ENCODE measurements at places on chromosomes 1 and 21.

DNA sequence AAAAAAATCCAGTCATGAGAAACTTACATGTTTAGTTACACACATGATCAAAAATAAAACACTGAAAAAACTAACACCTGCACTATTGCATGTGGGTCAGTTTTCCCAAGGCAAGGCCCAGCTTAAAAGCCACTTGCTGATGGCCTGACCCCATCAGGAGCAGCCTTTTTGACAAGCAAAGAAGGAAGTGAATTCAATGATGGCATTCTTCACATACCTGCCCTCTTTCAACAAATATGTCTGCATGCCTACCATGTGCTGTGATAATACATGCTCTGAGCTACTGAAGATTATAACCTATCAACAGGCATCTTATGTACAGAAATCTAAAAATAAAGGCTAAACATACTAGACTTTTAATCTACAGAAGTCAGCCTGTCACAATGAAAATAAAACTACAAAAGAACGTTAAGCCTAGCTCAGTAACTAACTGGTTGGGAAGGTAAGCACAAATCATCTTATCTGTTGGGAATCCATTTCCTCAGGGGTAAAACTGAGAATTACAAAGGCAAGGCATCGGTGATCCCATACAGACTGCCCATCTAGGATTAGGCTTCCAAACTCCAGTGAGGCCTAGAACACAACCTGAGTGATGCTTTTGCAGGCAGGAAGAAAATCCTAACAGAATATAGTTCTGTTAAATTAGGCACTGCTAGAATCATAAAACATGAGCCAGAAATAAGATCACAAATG lies 14.5 kb downstream of the SORT1 start:
- no peak for DNase-seq

GRCh38 chr1:220631238-220631815 lies 58.8 kb upstream of the C1orf115 start:
- DNase-seq: no peak

GRCh38 chr1:108851567-108851966 lies 5.3 kb downstream of the AKNAD1 start:
- no peak for DNase-seq

DNA sequence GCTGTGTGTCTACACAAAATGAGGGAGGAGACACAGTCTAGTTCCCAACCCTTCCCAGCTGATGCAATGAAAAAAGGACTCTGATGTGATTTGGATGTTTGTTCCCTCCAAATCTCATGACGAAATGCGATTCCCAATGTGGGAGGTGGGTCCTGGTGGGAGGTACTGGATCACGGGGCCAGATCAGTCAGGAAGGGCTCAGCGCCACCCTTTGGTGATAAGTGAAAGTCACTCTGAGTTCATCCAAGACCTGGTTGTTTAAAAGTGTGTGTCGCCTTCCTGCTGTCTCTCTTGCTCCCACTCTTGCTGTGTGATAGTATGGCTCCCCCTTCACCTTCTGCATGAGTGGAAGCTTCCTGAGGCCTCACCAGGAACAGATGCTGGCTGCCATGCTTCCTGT lies 63.2 kb downstream of the GNG4 start:
- no peak for DNase-seq

- no peak for DNase-seq
These were observed 86.4 kb downstream of the RUNX1 start for GRCh38 chr21:34962586-34963222.

- no peak for DNase-seq
These were observed 83.8 kb downstream of the CAPZB start for GRCh38 chr1:19401535-19401889.

DNA sequence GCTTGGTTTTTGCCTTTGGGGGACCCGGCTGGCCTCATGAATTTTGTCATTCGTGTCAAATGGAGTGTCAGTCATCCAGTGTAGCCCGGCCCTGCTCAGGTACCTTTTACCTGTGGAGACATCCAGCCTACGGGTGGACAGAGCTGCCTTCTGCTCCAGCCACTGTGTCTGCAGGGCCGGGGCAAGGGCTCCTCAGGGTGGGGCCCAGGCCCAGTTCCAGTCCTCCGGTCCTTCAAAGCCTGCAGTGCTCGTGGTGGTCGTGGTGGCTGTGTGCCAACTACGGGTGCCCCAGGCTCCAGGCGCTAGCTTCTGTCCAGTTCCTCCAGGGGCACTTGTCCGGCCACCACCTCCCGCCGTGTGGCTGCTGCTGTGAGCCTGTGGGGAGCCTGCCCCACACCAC lies 54.8 kb downstream of the TRIM11 start:
- peak; percentile 10 for DNase-seq

DNA sequence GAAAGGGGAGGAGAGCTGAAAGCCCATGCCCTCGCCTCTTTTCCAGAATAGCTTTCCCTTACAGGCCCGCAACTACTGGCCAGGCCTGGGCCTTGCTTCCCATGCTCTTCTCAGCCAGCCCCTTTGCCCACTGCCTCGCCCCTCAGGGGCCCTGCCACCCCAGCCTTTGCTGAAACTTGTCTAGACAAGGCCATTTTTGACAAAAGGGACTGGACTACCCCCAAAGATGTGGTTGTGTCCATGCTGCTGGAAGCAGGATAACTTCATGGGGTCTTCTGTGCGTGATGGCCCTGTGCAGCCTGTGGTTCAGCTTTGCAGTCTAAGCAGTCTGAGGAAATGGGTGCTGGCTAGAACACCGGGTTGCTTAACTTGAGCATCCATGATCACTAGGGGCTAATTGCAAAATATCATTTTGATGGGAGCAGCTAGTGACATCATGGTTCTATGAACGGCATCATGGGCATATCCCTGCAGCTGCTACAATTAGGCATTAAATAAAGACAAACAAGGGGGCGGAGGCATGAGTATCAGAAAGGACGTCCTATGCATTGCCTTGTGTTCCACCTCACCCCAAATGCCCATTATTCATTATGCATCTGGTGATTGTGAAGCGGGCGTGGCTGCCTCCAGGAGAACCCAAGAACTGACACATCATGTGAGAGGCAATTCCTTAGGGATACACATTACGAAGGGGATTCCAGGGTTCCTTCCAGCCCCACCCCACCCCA lies 36.8 kb downstream of the NTPCR start:
- DNase-seq: no peak

GRCh38 chr1:205248793-205249601 lies 21.3 kb downstream of the TMCC2 start:
- DNase-seq: peak; percentile 78

GRCh38 chr1:160005070-160005469 lies 26.7 kb downstream of the PIGM start:
- no peak for DNase-seq

GRCh38 chr1:78072216-78072615 lies 26.4 kb downstream of the GIPC2 start:
- DNase-seq: no peak

- no peak for DNase-seq
These were observed 56.0 kb downstream of the CD247 start for GRCh38 chr1:167462341-167462740.

DNA sequence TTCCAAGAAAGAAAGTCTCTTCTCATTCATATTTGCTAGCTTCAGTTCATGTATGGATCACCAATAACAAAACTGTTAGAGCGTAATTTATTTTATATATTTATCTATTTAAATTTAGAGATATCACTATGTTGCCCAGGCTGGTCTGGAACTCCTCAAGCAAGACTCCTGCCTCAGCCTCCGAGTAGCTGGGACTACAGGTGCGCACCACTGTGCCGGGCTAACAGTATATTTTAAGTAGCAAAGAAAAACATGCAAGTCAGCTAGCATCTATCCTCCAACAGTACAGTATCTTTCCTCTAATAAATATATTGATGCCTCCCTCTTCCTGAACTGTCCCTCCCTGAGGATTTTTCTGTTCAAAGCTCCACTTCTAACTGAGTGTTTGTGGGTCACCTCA lies 21.5 kb downstream of the INPP5B start:
- DNase-seq: no peak

DNA sequence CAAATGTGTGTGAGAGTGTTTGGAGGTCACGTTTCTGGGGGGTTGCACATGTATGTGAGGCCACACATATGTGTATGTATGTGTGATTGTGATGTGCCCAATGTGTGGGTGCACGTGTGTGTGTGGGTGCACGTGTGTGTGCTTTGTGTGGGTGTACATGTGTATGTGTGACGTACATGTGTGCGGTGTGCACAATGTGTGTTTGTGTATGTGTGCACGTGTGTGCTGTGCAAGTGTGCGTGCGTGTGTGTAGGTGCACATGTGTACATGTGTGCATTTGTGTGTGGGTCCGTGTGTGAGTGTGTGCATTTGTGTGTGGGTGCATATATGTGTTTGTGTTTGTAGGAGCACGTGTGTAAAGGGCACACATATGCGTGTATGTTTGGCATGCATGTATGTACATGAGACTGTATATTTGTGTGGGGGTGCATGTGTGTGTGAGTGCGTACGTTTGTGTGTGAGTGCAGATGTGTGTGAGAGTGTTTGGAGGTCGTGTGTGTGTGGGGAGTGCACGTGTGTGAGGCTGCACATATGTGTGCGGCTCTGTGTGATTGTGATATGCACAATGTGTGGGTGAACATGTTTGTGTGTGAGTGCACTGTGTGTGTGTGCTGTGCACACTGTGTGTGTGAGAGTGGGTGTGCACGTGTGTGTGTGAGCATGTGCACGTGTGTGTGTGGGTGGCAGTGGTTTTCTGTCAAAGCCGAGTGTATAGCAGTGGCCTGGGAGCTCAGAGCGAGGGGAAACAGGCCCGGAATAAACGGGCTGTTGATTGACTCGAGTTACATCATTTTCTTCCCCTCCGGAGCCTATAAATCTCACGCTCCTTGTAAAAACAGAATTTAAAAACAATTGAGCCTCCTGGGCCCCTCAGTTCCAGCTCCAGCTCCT lies 132.7 kb upstream of the ARHGEF16 start:
- DNase-seq: no peak

GRCh38 chr1:29195881-29196291 lies 14.2 kb upstream of the SRSF4 start:
- no peak for DNase-seq

DNA sequence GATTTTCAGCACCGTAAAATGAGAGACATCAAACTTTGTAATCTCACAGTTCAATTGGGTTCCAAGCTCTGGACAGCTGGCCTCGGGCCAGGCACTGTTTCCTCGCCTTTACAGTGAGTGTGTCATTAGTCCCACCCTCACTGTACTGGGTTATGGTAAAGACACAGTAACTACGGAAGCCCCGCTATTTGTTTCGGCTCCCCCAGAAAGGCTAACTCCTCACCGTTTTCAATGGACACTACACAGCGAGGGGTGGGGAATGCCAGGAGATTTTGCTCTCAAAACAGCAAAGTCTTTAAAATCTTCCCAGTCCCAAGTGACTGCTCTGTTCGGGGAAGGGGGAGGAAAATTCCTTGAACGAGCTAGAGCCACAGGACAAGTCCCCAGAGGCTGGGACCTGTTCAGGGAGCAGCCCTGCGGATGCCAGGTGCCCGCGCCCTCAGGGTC lies 757 bp upstream of the SPSB1 start:
- DNase-seq: peak; percentile 79

DNA sequence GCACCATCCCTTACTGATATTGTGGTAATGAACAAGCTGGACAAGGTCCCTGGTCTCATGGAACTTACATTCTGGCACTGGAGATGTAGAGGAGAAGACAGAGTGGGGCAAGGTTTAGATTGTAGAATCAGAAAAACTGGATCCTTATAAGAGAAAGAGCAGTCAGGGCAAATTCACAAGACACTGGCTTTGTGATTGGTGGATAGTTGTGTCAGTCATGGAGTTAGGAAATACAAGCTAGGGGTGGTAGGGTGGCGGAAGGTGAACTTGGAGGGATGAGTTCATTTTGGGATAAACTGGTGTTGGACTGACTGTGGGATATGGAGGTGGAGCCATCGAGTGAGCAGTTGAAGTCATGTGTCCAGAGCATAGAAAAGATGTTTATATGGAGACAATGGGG lies 3.7 kb upstream of the TLR5 start:
- DNase-seq: no peak

GRCh38 chr1:43354936-43355335 lies 3.8 kb upstream of the CDC20 start:
- no peak for DNase-seq

GRCh38 chr1:99180915-99181314 lies 83.4 kb upstream of the PLPPR4 start:
- no peak for DNase-seq

GRCh38 chr1:46552357-46553237 lies 1.1 kb upstream of the KNCN start:
- no peak for DNase-seq

GRCh38 chr1:229031481-229032341 lies 239.2 kb upstream of the RAB4A start:
- DNase-seq: no peak

DNA sequence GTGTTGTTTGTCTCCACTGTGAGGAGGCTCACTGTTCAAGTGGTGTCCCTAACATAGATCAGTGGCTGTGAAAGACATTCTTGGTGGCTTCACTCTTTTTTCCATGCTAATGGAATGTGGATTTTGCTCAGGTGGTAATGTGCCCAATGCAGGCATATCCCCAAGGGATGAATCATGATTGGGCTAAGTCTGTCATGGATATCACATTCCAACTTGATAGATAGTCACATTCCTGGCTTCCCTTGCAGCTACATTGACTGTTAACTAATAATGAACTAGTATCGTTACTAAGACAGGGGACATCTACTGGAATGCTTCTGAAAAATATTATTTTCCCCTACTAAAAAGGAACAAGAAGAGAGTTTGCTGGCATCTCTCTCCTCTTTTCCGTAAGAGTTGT lies 86.3 kb upstream of the SOD1 start:
- DNase-seq: no peak

DNA sequence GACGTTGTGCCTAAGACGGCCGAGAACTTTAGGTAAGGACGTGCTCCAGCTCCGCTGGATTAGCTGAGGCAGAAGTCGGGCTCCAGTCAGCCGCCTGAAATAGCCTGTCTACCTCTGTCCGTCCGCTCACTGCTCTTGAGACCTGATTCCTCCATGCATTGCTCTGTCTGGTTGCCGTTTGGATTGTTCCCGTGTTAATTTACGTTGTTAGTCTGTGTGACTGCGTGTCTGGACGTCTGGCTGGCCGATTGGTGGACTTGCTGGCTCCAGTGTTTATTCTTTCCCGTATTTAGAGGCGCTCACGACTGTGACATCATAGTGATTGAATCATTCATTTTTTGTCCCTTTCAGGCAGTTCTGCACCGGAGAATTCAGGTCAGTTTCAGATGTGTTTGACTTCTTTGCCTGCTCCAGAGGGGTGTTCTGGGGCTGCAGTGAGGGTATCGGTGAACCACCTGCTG lies 684 bp downstream of the PPIH start:
- no peak for DNase-seq

GRCh38 chr1:37404711-37405110 lies 69.7 kb upstream of the ZC3H12A start:
- DNase-seq: no peak

- DNase-seq: no peak
These were observed 226.0 kb upstream of the KAZN start for GRCh38 chr1:14372526-14372925.
